ENCODE measurements at places on chromosomes 5 and 9.

DNA sequence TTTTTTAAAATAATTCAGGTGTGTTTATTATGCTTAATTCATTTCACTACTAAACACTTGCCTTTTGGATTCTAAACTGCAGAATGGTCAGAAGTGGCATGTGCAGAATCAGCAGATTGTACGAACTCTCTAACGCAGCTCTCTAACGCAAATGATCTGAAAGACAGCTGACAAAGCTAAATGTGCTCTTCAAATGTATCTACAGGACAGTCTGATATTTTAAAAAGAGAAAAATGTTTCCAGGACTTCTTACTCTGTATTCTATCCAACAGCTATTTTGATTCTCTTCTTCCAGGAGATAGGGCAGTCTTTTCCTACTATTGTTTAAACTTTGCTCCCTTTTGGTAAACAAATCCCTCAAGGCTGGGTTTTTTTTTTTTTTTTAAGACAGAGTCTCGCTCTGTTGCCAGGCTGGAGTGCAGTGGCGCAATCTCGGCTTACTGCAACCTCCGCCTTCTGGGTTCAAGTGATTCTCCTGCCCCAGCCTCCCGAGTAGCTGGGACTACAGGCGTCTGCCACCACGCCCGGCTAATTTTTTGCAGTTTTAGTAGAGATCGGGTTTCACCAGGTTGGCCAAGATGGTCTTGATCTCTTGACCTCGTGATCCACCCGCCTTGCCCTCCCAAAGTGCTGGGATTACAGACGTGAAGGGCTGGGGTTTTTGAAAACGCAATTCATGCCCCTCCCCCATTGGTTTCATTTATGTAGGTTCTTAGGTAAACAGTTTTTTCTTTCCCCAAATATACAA lies 1.2 kb downstream of the NMRK1 start:
- DNase-seq: no peak

- DNase-seq: no peak
These were observed 653.6 kb downstream of the RAB3C start for GRCh38 chr5:59236448-59236847.

- no peak for DNase-seq
These were observed 285.7 kb downstream of the CHSY3 start for GRCh38 chr5:130189961-130190360.

GRCh38 chr5:15645381-15646160 lies 145.6 kb downstream of the FBXL7 start:
- no peak for DNase-seq

GRCh38 chr5:149320791-149321330 lies 24.4 kb upstream of the GRPEL2 start:
- peak; percentile 48 for DNase-seq

DNA sequence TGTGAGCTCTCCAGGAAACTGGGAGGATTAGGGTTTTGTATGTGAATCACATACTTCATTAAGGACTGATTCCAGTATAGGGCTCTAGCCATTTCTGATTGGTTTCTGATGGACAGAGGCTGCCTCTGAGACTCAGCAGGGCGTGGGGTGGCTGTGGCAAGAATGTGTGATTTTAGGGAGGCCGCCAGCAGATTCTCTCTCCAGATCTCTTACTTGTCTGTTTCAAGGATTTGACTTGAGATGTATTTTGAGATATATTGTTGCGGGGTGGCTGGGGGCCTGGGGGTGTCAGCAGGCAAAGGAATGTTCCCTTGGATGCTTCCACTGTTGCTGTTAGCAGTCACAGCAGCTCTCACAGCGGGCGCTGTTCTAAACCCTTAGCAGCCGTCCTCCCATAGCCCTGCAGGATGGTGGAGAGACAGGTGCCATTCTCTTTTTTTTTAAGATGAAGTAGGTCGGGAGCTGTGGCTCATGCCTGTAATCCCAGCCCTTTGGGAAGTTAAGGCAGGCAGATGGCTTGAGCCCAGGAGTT lies 8.0 kb upstream of the HNRNPAB start:
- no peak for DNase-seq
